Stimulated activated naive CD8-positive, alpha-beta T cell treated with anti-CD3 and anti-CD28 coated beads, Interleukin-15, amount 100 ng/mL, for 72 hours (primary cell): ENCODE measurements at places on chromosomes 13 and 19.

DNA sequence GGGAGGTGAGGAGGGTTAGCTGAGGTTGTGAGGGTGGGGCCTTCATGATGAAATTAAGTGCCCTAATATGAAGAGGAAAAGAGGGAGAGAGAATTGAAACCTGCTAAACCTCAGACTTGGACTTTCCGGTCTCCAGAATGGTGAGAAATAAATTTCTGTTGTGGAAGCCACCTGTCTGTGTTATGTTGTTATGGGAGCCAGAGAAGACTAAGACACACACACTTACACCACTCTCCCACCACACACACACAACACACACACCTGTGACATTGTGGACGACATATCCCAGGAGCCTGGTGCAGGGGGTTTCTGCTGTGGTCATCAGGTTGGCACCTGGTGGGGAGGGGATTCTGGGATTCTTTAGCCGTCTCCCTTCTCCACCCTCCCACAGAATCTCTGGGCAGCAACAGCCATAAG lies 14.0 kb downstream of the KLK4 start:
- DNase-seq, result no peak

DNA sequence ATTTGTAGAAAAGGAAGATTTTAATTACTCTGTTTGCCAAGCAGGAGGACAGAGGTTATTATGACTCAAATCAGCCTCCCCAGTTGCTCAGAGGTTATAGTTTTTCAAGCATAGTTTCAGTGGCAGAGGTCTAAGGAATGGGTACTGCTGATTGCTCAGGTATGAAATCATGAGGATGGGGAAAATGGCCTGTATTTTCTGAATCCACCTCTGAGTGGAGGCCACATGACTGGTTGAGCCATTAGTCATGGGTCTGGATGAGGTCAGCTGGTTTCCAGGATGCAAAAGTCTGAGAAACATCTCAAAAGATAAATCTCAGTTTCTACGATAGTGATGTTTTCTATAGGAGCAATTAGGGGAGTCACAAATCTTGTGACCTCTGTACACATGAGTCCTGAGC lies 62.8 kb upstream of the CEACAM8 start:
- no peak for DNase-seq

- no peak for DNase-seq
These were observed 8.2 kb upstream of the ZNF527 start for GRCh38 chr19:37362733-37363132.

DNA sequence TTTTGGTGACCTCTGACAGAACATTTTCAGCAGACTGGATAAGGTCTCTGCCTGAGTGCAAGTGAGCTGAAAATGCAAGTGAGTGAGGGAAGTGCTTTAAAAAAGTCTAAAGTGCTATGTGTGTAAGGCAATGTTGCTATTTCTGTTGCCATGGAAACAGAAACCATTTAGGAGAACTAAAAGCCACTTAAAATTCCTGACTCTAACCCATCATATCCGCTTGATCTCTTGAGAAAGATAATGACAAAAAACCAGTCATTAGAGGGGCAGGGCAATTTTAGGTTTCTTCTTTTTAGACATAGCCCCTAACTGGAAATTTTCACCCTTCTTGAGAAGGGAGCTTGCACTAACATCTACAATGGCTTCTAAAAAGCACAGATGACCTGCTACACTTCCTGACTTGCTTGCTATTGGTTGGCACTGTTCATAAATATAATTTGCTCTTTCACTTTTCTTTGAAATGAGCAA lies at the start of gene CYSLTR2:
Gene CYSLTR2 (plus strand): TSS at position 458 of the 468 bp plus-strand sequence. CDS start 52,889 bp downstream, outside the sequence.
- DNase-seq, result no peak

DNA sequence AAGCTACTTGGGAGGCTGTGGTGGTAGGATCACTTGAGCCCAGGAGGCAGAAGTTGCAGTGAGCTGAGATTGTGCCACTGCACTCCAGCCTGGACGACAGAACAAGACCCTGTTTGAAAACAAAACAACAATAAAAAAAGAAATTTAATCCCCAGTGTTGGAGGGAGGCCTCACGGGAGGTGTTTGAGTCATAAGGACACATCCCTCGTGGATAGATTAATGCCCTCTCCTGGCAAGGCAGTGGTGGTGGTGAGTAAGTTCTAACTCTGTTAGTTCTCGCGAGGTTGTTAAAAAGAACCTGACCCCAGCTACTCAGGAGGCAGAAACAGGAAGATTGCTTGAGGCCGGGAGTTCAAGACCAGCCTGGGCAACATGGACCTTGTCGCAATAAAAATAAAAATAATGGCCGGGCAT lies 27.6 kb upstream of the SIN3B start:
- DNase-seq, result no peak

- no peak for DNase-seq
These were observed 62.4 kb downstream of the GPC6 start for GRCh38 chr13:93289053-93289452.

GRCh38 chr13:39586151-39586550 lies 16.8 kb downstream of the LHFPL6 start:
- DNase-seq, result no peak

GRCh38 chr19:30360376-30361106 lies 11.6 kb upstream of the ZNF536 start:
- no peak for DNase-seq

DNA sequence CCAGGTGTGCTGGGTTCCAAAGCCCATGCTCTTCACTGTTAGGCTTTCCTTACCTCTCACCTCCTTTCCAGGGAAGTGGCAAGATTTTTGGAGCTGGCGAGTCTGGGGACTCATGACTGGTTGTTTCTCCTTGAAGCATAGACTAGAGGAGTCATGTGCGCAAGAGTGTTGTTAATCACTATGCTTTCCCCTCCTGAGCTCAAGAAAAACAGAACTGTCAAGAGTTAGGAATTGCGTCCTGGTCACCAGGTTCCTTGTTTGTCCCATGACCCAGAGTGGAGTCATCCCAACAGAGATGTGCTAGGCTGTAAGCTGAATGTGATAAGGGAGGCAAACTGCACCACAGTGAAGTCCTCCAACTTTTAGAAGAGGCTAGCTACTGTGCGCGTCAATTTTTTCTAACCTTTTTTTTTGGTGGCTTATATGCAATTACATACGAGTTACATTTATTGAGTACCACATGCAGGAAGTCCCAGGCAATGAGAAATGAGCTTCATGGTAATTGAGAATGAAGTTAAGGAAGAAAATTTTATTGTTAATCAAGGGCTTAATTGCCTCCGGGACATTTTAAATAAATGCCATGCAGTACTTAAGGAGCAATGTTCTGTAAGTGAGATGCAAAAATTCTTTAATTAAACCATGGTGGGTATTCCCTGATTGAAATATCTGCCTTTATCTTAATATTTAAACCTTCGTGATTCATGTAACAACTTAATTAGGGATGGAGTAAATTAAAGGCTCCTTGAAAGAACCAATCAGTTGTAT lies 233.9 kb downstream of the ZIC5 start:
- no peak for DNase-seq

GRCh38 chr19:51809787-51810186 lies 14.8 kb downstream of the FPR3 start:
- DNase-seq, result no peak

DNA sequence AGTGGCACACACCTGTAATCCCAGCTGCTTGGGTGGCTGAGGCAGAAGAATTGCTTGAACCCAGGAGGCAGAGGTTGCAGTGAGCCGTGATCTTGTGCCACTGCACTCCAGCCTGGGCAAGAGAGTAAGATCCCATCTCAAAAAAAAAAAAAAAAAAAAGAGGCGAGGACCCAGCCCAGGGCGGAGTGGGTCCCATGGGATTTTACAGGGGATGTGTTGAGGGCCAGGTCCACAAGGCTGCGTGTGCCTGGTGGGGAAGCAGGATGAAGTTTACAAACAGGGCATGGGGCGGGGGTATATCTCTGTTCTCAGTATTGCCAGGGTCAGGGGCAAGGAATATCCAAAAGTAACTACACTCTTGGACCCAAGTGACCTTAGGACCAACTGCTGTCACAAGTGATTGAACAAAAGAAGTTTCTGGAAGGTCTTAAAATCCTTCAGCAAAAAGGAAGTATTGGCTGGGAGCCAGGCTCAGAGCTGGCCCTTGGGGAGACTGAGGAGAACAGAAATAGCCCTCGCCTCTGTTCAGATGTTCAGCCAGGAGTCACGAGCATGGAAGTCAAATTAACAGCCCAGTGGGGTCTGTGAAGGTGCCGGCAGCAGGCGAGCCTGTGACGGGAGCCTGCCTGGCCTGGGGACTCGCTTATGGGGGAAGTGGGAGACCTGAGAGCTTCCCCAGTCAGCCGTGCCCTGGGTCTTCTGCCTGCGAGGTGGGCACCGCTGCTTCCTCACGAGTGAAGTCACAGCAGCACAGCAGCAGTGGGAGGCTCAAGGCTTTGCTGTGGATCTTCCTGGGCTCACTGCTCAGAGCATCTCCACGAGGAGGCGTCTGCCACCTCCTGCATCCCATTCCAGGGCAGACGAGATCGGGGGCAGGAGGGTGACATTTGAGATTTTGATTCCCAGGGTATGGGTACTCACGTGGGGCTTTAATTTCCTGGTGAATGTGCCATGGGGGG lies 6.4 kb downstream of the MYO9B start:
- DNase-seq, result no peak

GRCh38 chr13:91539286-91540157 lies 141.1 kb downstream of the GPC5 start:
- no peak for DNase-seq

GRCh38 chr19:29666578-29667386 lies 1.5 kb downstream of the PLEKHF1 start:
- peak; percentile 23 for DNase-seq

DNA sequence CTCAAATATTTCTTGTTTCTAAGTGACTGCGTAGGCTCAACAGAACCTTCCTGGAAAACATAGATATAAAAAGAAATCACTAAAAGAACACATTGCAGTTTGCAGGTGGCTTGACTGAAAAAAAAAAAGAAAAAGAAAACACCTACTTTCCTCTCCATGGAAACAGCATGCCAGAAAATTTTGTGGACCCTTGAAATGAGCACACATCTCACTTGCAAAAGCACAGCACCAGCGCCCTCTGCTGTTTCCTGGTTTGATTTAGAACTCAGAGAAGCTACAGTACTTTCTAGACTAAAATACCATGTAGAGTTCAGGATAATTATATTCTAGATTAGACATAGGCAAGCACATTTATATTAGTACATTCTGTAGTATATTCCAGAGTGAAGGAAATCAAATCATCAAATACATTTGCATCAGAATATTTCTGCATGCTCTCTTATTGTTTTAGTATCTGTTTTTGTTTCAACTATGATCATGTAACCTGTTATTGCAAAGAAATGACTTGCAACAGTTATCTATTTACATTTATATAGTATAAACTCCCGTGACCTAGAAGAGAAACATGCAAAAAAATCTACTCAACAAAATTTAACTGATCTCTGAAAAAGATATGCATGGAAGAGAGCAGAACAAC lies 22.3 kb upstream of the XPO4 start:
- DNase-seq, result peak; percentile 67

DNA sequence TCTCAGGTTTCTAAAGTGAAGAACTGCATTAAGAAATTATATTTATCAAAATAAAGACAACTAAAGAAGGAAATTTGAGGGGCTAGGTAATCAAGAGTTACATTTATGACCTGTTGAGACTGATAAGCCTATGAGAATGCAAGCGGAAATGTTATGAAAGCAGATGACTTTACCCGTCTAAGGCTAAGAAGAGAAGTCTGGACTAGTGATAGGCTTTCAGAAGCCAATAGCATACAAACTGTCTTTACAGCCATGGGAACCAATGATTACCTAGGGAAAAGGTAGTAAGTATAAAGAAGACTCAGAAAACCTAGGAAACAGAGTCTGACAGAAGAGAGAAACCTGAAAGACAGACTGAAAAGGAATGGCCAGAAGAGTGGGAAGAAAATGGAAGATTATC lies 11.2 kb downstream of the TSC22D1 start:
- DNase-seq, result no peak

DNA sequence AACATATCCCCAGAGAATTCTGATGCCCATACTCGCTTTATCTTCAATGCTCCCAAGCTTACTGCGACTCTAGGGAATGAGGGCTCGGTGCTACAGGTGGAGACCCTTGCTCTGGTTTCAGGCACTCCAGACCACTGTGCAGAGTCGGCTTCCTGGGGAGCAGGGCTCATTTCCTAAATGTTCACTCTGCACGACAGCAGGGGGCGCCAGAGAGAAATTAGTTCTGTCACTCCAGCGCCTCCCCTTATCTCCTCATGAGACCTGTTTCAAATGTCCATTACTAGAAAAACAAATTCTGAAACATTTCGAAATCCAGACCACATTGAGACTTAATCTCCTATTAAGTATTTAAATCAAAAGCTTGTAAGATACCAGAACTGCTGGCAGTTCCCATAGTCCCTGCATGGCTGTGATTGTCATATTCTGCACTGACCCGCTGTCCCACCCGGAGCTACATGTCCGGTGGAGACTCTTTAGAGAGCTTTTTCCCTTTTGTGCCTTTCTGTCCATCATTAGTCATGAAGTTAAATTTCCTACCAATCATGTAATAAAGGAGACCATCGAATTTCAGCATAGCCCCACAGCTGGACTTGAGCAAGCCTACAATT lies 22.4 kb downstream of the EPSTI1 start:
- DNase-seq, result peak; percentile 70

DNA sequence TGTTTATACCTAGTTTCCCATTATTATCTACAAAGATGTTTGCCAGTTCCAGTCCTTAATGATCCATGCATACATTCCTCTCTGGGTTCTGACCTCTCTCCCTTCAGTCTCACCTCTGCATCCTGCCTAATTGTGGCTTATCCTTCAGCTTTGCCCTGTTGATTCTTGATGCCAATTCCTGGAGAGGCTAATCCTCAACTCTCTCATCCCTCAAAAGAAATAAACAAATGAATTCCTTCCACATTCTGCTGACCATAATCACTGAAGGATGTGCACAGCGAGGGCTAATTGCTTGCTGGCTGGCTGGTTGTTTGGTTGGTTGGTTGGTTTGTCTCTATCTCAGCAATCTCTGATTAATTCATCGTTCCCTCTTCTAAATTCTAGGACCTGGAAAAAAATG lies 113.8 kb downstream of the IRS2 start:
- no peak for DNase-seq

DNA sequence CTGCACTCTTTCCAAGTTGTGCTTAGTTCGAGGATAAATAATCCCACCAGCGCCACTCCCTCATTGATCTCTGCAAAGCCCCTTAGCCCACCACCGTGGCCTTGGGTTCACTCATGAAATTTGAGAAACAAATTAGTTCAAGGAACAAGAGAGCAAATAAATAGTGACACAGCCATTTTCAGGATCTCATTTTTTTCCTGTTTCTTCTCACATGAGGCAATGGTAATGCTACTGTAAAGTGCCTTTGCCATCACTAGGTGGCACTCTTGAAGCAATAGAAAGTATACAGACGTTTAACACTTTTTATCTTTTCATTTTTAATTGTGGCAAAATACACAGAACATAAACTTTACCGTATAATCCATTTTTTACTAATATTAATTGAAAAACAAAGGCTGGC lies 76.8 kb upstream of the ZNF835 start:
- no peak for DNase-seq

DNA sequence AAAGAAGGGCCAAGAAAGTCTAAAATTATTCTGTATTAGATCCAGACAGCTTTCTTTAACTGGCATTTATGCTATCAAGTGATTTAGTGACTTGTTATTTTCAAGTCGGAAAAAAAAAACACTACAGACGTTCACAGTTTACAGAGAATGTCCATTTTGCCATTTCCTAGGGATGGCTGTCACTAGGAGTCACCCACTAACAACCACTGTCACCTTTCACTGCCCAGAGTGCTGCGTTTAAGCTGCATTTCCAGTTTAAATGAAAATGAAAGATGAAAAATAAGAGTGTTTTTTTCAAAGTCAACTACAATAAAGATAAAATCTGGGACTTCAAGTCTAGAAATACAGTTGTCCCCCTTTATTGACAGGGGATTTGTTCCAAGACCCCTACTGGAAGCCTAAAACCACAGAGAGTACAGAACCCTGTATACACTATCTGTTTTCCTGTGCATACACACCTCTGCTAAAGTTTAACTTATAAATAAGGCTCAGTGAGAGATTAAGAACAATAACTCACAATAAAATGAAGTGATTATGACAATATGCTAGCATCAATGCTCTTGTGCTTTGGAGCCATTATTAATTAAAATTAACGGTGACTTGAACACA lies 112.5 kb downstream of the SACS start:
- no peak for DNase-seq
